Vagina (tissue), 2 donors: ENCODE measurements at places on chromosomes 1 and 21. TPM values are rescaled to one million over a fixed set of nuclear protein-coding genes. Genes with fewer than 3 reads are reported as not detected.

CRYBG2 gene
- total RNA-seq = 67.0 TPM

LDLRAD1 gene
- not detected for total RNA-seq

SPRR2B gene
- not detected for total RNA-seq

CHI3L1 gene
- total RNA-seq = 51.3 TPM

HPDL gene
- 2.2 TPM for total RNA-seq

DNA sequence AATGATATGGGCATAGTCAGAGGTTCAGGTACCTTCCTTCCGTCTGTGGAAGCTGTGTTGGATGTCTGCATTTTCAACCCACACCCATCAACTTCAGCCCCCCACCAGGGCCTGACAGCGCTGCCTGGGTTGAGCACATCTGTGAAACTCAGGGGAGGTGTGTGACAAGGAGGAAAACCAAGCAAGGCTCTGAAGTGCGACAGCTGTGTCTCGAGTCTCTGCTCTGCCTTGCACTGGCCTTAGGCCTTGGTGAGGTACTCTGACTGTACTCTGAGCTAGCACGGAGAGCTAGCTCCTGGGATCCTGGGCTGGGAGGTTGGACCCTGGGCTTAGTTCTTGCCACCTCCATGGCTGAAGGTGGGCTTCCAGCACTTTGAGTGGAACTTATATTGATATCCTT lies 9.1 kb downstream of the VANGL2 start:
- H3K27me3 ChIP-seq = no peaks in the 10 kb centered on the region
- no peak for DNase-seq
- peaks cover 32% of the 10 kb centered on the region for H3K4me1 ChIP-seq
- no peaks in the 10 kb centered on the region for H3K36me3 ChIP-seq

DNA sequence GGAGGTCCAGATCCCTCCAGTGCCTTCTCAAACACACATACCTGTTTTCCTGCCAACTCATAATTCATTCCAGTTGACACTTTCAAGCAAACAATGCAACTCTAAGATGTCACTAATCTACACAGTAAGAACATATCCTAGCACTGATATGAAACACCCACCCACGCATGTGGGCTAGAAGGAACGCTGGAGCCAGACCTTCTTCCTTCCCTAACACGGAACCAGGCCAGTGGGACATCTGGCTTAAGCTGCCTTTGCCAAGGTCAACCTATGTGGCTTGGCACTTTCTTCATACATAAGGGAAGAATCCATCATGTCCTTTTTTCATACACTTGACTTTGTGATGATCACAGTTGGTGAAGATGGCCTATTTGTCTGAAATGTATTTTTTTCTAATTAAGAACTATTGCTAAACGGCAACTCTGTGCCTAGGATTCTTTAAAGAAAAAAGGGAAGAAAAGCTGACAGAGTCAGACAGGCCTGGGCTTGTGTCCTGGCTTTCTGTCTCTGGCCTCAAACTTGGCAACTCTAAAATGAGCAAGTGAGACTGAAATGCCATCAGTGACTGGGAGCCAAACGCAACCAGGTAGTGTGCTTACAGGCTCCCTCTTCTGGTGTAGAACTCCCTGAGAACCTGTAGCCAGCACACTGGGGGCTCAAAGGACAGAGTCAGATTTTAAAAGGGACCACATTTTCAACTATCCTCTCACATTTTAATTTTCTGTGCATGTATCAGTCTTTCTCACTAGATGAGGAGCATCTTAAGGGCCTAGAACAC lies 92.6 kb upstream of the BEND5 start:
- no peaks in the 10 kb centered on the region for H3K4me1 ChIP-seq
- no peak overlapping the region for H3K27ac ChIP-seq
- no peak for DNase-seq
- H3K4me3 ChIP-seq = no peak overlapping the region

GRCh38 chr1:66399888-66400529 lies 133.9 kb upstream of the SGIP1 start:
- H3K27me3 ChIP-seq = no peaks in the 10 kb centered on the region
- peaks cover 24% of the 10 kb centered on the region for H3K4me1 ChIP-seq
- H3K4me3 ChIP-seq = no peak overlapping the region
- H3K36me3 ChIP-seq = no peaks in the 10 kb centered on the region
- DNase-seq = no peak

GRCh38 chr1:216559359-216559758 lies 136.1 kb upstream of the USH2A start:
- no peaks in the 10 kb centered on the region for H3K27me3 ChIP-seq
- no peak for DNase-seq
- no peaks in the 10 kb centered on the region for H3K36me3 ChIP-seq
- no peak overlapping the region for H3K27ac ChIP-seq
- H3K4me1 ChIP-seq = no peaks in the 10 kb centered on the region

DNA sequence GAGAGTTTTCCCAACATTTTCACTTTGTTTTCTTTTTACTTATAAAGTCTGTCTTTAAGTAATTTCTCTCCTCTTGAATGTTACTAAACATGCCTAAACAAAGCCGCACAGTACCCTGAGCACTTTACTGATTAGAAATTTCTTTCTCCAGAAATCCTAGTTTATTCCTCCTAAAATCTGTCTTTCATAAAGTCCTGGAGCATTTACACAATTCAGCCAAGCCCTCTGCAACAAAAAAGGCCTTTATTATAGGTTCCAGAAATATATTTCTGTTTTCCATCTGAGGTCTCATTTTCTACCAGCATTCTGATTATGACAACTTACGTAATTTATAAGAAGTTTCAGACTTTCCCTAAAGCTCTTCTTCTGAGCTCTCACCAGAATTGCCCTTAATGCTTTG lies 549.5 kb upstream of the OLFM3 start:
- no peak overlapping the region for H3K4me3 ChIP-seq
- H3K36me3 ChIP-seq = no peaks in the 10 kb centered on the region
- H3K27me3 ChIP-seq = no peaks in the 10 kb centered on the region
- no peak overlapping the region for H3K27ac ChIP-seq
- no peak for DNase-seq

- H3K27ac ChIP-seq = no peak overlapping the region
- H3K36me3 ChIP-seq = no peaks in the 10 kb centered on the region
- no peak overlapping the region for H3K4me3 ChIP-seq
- H3K4me1 ChIP-seq = no peaks in the 10 kb centered on the region
These were observed 44.4 kb downstream of the KCNH1 start for GRCh38 chr1:211089536-211089935.

GRCh38 chr1:38481871-38482826 lies 377.4 kb downstream of the RRAGC start:
- peak; percentile 64 for DNase-seq
- no peaks in the 10 kb centered on the region for H3K36me3 ChIP-seq
- no peaks in the 10 kb centered on the region for H3K27me3 ChIP-seq
- no peak overlapping the region for H3K4me3 ChIP-seq
- no peaks in the 10 kb centered on the region for H3K4me1 ChIP-seq

DNA sequence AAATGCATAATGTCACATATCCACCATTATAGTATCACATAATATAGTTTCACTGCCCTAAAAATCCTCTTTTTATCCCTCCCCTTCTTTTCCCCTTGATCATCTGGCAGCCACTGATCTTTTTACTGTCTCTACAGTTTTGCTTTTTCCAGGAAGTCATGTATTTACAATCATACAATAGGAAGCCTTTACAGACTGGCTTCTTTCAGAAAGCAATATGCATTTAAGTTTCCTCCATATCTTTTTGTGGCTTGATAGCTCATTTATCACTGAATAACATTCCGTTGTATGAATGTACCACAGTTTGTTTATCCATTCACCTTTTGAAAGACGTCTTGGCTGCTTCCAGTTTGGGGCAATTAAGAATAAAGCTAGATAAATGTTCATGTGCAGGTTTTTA lies 14.3 kb upstream of the WDTC1 start:
- no peak overlapping the region for H3K27ac ChIP-seq
- H3K36me3 ChIP-seq = no peaks in the 10 kb centered on the region

GRCh38 chr1:90836345-90836679 lies 119.2 kb upstream of the BARHL2 start:
- no peaks in the 10 kb centered on the region for H3K36me3 ChIP-seq
- H3K27me3 ChIP-seq = peaks cover 14% of the 10 kb centered on the region
- peak overlapping the region; percentile 30 for H3K4me3 ChIP-seq
- no peak overlapping the region for H3K27ac ChIP-seq

DNA sequence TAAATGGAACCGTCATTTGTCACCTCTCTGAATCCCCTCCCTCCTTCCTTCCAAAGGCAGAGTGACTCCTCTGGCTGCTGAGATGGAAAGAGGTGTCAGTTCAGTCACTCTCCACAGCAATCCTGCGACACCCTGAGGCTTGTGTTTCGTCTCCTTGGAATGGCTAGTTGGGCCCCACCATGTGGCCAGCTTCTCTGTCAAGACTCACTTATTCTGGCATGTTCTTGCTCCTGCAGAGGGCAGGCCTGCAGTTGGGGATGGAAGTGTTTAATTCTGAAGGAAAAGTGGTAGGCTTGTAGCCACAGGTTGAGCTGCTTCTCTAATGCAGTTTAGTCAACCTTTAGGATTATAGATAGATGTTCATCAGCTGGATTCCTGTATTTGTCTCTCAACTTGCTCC lies 149.6 kb downstream of the LMO4 start:
- no peaks in the 10 kb centered on the region for H3K4me1 ChIP-seq
- no peak overlapping the region for H3K27ac ChIP-seq
- no peak for DNase-seq
- no peaks in the 10 kb centered on the region for H3K36me3 ChIP-seq

- H3K4me1 ChIP-seq = no peaks in the 10 kb centered on the region
- H3K4me3 ChIP-seq = no peak overlapping the region
- DNase-seq = no peak
- no peaks in the 10 kb centered on the region for H3K36me3 ChIP-seq
- no peak overlapping the region for H3K27ac ChIP-seq
- H3K27me3 ChIP-seq = no peaks in the 10 kb centered on the region
These were observed 169.8 kb upstream of the CXADR start for GRCh38 chr21:17343055-17343454.

DNA sequence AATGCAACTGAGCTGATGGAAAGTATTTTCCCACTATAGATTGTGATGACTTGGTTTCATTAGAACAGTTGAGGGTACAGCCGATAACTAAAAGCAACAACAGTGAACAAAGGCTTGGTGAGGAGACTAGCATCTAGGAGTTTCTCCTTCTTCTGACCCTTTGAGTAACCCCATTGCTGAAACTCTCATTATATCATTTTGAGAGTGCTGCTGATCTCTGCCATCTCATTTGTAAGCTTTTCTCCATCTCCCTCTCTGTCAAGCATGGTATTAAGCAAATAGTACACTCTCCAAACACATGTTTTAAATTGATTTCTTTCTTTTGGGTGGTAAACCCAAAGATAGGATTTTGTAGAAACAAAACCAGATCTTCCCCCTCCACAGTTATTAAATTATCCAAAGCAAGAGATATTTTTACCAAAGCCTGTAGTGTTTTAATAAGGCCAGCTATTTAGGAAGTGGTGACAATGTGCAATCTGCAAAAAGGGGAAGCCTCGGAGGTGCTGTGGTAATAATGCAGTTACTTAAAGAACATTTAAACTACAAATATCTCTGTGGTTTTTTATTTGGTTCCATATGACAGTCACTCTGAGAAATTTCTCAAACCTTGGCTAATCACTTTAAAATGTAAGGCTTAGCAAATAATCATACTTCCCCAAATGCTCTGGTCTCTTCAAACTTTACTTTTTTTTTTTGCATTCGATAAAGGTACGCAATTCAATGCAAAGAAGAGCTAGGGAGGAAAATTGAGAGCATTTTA lies 287.5 kb downstream of the HLX start:
- H3K4me1 ChIP-seq = peaks cover 7% of the 10 kb centered on the region
- H3K4me3 ChIP-seq = no peak overlapping the region
- H3K27me3 ChIP-seq = no peaks in the 10 kb centered on the region
- H3K27ac ChIP-seq = no peak overlapping the region
- H3K36me3 ChIP-seq = no peaks in the 10 kb centered on the region
- DNase-seq = no peak

- H3K27me3 ChIP-seq = no peaks in the 10 kb centered on the region
- peaks cover 11% of the 10 kb centered on the region for H3K4me1 ChIP-seq
- no peak for DNase-seq
- H3K36me3 ChIP-seq = no peaks in the 10 kb centered on the region
These were observed 24.8 kb upstream of the RGL1 start for GRCh38 chr1:183780159-183780558.

DNA sequence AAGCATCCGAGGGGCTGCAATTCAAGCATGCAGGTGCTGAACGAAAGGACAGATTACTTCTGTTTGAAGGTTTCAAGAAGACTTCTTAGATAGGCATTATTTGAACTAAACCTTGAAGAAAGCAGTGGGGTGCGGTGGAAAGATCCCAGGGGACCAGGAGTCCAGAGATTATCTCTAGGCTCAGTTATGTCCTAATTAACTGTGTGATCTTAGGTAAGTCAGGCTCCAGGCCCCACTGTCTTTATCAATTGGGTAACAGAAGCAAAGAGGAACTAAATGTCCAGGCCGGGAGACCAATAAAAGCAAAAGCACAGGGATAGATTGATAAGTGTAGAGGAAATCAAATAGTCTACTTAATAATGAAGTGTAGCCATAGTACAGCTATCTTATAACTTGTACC lies 72.9 kb upstream of the CDC42BPA start:
- DNase-seq = no peak
- H3K27me3 ChIP-seq = no peaks in the 10 kb centered on the region
- H3K27ac ChIP-seq = no peak overlapping the region
- H3K4me1 ChIP-seq = no peaks in the 10 kb centered on the region
- H3K36me3 ChIP-seq = no peaks in the 10 kb centered on the region

GRCh38 chr1:230084408-230085177 lies 17.6 kb downstream of the GALNT2 start:
- H3K27ac ChIP-seq = peak overlapping the region; percentile 75
- H3K27me3 ChIP-seq = no peaks in the 10 kb centered on the region
- DNase-seq = peak; percentile 88
- no peak overlapping the region for H3K4me3 ChIP-seq
- peaks cover 59% of the 10 kb centered on the region for H3K4me1 ChIP-seq

GRCh38 chr1:237171454-237172117 lies 129.6 kb downstream of the RYR2 start:
- H3K27me3 ChIP-seq = no peaks in the 10 kb centered on the region
- DNase-seq = no peak
